ENCODE measurements at places on chromosomes 6 and 20. TPM values are rescaled to one million over a fixed set of nuclear protein-coding genes. Genes with fewer than 3 reads are reported as not detected.

ZFAND3 gene
- 81.8 TPM for total RNA-seq

TNFRSF6B gene
- 0.27 TPM for total RNA-seq

LATS1 gene
- 10.8 TPM for total RNA-seq

ABHD16B gene
- not detected for total RNA-seq

OVOL2 gene
- not detected for total RNA-seq

GRCh38 chr6:157602521-157603295, 220.3 kb upstream of the SNX9 start:
- no peaks in the 10 kb centered on the region for H3K36me3 ChIP-seq
- H3K27ac ChIP-seq: no peak overlapping the region
- H3K4me1 ChIP-seq: peaks cover 3% of the 10 kb centered on the region
- no peaks in the 10 kb centered on the region for H3K27me3 ChIP-seq

DNA sequence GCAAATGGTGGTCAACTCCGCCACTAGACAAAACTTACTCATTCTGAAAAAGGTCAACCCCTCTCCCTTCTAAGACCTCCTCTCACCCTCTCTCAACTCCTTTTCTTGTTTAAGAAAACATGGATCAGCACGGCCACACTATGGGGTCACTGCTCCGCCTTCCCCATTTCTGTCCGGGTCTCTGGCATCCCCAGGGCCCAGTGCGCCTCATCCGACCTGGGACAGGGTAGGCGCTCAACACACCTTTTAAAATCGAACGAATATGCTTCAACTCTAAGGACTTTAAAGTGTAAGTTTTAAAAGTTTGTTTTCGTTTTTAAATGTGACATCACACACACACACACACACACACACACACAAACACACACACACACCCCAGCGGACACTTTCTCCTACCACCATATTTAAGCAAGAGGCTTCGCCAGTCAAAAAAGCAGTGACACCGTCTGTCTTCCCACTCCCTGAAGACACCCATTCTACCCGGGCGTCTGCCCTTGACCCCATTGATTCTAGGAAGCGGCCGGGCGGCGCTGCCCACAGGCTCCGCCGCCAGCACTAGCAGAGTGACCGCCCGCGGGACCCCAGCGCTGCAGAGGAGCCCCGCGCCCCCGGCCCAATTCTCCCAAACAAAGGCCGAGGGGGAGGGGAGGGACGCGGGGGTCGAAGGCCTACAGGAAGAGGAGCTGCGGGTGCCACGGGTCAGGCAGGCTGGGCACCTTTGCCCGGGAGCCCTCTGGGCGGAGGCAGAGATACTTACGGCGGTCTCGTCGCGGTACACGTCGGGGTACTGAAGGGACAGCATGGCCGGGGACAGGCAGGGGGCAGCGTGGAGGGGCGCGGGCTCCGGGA, 568 bp downstream of the PREP start:
- peaks cover 59% of the 10 kb centered on the region for H3K4me1 ChIP-seq
- no peak for DNase-seq
- H3K27me3 ChIP-seq: no peaks in the 10 kb centered on the region
- H3K36me3 ChIP-seq: no peaks in the 10 kb centered on the region
- H3K27ac ChIP-seq: peak overlapping the region; percentile 92
- H3K4me3 ChIP-seq: peak overlapping the region; percentile 93

DNA sequence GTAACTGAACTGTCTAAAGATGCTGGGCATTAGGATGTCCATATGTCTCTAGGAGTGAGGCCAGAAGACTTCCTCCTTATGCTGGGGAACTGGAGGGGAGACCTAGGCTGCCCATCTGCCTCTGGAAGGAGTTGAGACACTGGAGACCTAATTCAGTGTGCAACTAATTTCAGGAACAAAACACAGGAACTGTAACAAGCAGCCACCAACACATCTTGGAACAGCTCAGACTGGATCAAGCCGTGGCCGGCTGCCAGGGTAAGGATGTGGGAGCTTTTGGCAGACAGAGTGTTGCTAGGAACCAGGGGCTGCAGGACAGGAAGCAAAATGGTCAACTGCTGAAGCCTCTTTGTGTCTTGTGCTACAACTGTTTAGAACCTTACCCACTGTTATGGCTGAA, 16.4 kb upstream of the MAS1 start:
- no peaks in the 10 kb centered on the region for H3K36me3 ChIP-seq
- H3K4me1 ChIP-seq: no peaks in the 10 kb centered on the region
- no peak overlapping the region for H3K4me3 ChIP-seq
- no peak overlapping the region for H3K27ac ChIP-seq
- peak; percentile 65 for DNase-seq

DNA sequence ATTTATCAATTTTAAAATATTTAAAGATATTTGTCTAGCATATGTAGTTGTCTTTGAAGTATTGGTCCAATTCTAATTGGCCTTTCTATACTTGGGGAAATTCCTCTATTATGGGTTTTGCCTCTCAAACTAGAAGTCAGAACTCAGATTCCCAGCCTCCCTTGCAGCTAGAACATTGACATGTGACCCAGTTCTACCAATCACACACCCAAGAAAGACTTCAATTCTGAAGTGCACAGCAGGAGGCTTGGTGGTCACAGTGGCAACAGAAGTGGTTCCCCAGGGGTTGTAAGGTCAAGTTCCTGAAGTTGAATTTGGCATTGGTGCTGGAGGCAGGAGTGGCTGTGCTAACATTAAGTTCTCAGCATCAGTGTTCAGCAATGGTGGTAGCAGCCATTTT, 14.8 kb upstream of the FKBP5 start:
- DNase-seq: no peak
- no peak overlapping the region for H3K4me3 ChIP-seq
- no peaks in the 10 kb centered on the region for H3K36me3 ChIP-seq
- H3K27me3 ChIP-seq: no peaks in the 10 kb centered on the region

- H3K4me3 ChIP-seq: no peak overlapping the region
- no peaks in the 10 kb centered on the region for H3K27me3 ChIP-seq
- H3K27ac ChIP-seq: no peak overlapping the region
- H3K4me1 ChIP-seq: no peaks in the 10 kb centered on the region
- DNase-seq: no peak
Measured at GRCh38 chr6:79330704-79331103, 96.2 kb upstream of the HMGN3 start.

GRCh38 chr6:141261672-141262060, 871.1 kb upstream of the GJE1 start:
- no peak for DNase-seq
- H3K36me3 ChIP-seq: no peaks in the 10 kb centered on the region
- H3K4me1 ChIP-seq: peaks cover 25% of the 10 kb centered on the region
- peak overlapping the region; percentile 69 for H3K27ac ChIP-seq

- no peak for DNase-seq
- no peaks in the 10 kb centered on the region for H3K27me3 ChIP-seq
- H3K4me3 ChIP-seq: no peak overlapping the region
Measured at GRCh38 chr6:33451606-33452005, 2.8 kb upstream of the ZBTB9 start.

GRCh38 chr6:4280707-4281106, 145.3 kb upstream of the ECI2 start:
- H3K4me1 ChIP-seq: peaks cover 12% of the 10 kb centered on the region
- H3K36me3 ChIP-seq: no peaks in the 10 kb centered on the region
- no peak for DNase-seq
- H3K27ac ChIP-seq: no peak overlapping the region
- H3K27me3 ChIP-seq: peaks cover 7% of the 10 kb centered on the region

DNA sequence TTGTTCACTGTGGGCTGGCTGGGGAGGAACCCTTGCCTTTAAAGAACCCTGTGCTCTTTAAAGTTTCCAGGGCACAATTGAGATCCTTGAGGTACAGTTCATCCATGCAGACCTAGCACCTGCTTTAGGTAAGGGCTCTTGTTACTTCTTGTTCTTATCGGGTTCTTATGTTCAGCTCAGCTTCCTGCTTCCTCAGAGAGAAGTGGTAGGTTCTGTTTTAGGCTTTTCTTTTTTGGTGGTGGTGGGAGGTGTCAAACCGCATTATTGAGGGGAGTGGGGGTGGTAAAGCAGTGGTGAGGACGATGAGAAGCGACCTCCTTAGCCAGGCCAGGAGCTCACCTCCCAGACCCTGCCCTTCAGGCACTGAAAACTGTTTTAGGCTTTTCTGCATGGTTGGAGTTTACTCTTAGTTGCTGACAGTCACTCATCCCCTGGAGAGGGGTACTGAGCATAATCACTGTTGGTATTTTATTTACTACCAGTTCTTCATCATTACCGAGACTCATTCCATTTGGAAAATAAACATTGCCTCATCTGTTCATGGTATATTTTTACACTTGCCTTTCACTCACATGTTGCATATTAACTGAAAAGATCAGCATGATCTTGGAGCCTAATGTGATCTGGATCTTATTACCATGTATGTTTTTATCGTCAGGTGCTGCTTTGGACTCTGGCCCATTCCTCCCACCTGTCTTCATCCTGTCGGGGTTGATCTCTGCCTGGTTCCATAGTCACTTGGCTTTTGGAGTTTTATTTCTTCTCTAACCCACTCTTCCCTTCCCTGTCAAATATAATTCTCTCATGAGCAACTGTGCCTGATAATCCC, 35.4 kb downstream of the SLC16A10 start:
- peaks cover 10% of the 10 kb centered on the region for H3K4me1 ChIP-seq
- no peaks in the 10 kb centered on the region for H3K36me3 ChIP-seq
- H3K27ac ChIP-seq: no peak overlapping the region
- H3K27me3 ChIP-seq: no peaks in the 10 kb centered on the region
- no peak for DNase-seq
- H3K4me3 ChIP-seq: no peak overlapping the region

- H3K4me1 ChIP-seq: no peaks in the 10 kb centered on the region
- no peak overlapping the region for H3K27ac ChIP-seq
- no peaks in the 10 kb centered on the region for H3K36me3 ChIP-seq
- H3K27me3 ChIP-seq: peaks cover 67% of the 10 kb centered on the region
- H3K4me3 ChIP-seq: no peak overlapping the region
Measured at GRCh38 chr20:58811334-58811733, 39.4 kb downstream of the GNAS-AS1 start.

DNA sequence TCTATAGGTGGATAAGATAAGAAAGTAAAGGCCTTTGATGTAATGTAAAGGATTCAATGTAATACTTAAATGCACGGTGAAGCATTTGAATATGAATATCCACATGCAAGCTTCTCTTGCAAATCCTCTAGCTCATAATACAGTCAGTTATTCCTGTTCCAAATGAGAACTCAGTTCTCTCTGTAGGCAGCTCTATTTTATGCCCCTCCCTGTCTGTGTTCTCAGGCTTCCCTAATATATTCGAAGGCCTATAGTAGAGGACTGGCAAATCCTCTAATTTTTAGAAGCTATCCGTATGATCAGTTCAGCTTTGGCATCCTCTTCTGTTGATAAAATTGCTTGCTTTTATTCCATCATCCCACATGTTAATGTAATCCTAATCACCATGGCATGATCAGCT, 200.2 kb downstream of the UBE3D start:
- no peak for DNase-seq
- H3K4me1 ChIP-seq: no peaks in the 10 kb centered on the region
- no peaks in the 10 kb centered on the region for H3K36me3 ChIP-seq
- H3K27me3 ChIP-seq: no peaks in the 10 kb centered on the region

DNA sequence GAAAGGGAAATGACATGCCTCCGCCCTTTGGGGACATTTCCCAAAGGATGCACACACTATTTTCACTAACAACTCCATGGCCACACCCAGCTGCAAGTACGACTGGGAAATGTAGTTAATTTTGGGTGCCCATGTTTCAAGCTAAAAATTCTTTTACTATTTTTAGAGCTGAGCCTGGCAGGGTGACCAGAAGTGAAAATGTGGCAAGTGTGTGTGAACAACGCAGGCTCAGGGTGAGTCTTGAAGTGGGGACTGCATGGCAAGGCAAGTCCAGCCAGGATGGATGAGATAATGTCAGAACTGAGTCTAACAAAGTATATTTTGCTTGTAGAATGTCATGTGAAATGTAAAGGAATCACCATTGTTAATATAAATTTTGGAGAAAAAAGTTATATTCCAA, 17.0 kb upstream of the CD109 start:
- H3K27me3 ChIP-seq: no peaks in the 10 kb centered on the region
- DNase-seq: no peak
- peaks cover 6% of the 10 kb centered on the region for H3K4me1 ChIP-seq
- H3K4me3 ChIP-seq: no peak overlapping the region

GRCh38 chr20:13991311-13991710, 897 bp upstream of the SEL1L2 start:
- H3K4me3 ChIP-seq: no peak overlapping the region
- H3K27me3 ChIP-seq: peaks cover 14% of the 10 kb centered on the region
- H3K36me3 ChIP-seq: no peaks in the 10 kb centered on the region
- no peak overlapping the region for H3K27ac ChIP-seq

- no peak overlapping the region for H3K27ac ChIP-seq
- no peak for DNase-seq
- no peaks in the 10 kb centered on the region for H3K4me1 ChIP-seq
Measured at GRCh38 chr6:161218222-161218621, 55.6 kb downstream of the AGPAT4 start.
